ENCODE measurements at places on chromosomes 1 and 21.

DNA sequence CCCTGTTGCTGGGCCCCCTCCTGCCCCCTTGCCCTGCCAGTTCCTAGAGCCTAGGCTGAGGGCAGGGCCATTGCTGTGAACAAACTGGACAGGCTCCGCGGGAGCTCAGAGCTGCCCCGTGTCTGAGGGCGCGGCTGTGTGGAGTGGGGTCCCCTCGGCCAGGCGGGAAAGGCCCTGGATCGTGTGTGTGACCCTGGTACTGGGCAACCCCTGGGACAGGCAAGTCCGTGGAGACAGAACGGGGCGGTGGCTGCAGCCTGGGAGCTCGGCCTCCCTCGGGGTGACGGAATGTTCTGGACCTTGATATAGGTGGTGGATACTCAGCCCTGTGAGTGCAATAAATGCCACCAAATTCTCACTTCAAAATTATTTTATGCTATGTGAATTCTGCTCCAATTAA is 27.7 kb upstream of the C1orf159 start:
- no peak for DNase-seq

DNA sequence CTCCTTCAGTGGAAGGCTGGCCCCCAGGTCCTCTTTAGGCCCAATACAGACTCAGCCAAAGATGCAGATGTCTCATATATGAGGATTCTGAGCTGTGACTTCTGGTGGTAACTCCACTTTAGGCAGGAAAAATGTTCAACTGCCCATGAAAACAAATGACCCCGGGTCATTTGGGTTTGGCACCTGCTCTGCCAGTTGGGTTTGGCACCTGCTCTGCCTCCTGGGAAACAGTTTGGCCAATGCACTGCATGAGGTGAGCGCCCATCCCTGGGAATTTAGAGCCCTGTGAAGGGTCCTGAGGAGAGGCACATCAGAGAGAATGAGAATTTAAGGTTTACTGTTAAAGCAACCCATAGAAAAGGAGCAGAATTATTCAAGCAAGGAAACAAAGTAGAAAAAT is 45.3 kb downstream of the B3GALT5 start:
- DNase-seq = no peak

DNA sequence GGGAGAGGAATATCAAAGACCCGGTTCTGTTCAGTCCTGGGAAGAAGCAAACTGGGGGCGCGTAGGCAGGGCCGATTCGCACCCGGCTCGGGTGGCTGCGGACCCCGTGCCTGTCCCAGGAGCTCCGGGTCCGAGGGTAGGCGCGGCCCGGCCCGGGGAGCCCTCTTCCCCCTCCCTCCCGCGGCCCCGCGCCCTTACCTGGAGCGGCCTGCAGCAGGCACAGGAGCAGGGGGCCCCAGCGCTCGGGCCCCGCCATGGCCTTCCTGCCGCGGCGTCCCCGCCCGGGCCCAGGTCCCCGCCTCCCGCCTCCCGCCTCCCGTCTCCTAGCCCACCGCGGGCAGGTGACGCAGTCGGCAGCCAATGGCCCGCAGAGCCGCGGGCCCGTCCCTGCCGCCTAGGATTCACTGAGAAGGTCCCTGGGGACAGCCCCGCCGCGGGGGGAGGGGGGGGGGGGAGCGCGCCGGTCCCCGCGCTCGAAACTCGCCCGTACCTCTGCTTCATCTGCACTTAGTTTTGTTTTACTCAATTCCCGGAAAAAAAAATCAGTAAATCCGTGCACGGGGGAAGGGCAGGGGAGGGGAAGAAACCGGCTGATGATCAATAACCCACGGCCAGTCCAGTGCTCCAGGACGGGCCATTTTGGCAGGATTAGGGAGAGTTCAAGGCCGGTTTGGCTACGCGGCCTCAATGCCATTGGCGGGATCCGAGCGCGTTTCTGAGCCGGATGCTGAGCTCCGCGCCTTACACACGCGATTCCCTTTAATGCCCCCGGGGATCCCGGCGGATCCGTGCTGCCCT is at the start of gene IFNLR1:
Gene IFNLR1, minus strand, starts transcription at position 297 of the 798 bp plus-strand sequence. Its CDS starts 41 bp downstream, at position 256.
- peak; percentile 92 for DNase-seq

- DNase-seq = no peak
Measured at GRCh38 chr1:175373786-175374623, 181.4 kb upstream of the KIAA0040 start.

DNA sequence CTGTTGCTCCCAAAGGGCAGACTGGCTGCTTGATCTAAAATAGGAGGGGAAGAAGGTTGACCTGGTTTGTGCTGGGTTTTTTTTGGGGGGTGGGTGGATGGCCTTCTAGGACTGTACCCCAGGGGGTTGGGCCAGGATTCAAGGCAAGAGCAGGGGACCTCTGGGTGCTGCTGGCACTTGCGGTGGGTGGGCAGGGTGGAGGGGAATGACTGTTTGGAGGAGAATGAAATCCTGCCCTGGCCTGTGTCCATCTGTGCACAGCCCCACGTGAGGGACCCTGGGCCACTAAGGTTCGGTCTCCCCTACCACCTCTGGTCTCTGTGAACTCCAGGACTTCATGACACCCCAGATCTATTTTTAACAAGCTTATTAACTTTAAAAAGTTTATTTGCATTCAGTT is 414.2 kb downstream of the PTPRU start:
- DNase-seq = no peak

- DNase-seq = no peak
Measured at GRCh38 chr1:87647430-87648177, 318.9 kb downstream of the LMO4 start.

GRCh38 chr1:165562571-165562970 is 18.8 kb downstream of the LRRC52 start:
- DNase-seq = no peak

- DNase-seq = no peak
Measured at GRCh38 chr1:198850196-198850595, 211.4 kb downstream of the PTPRC start.

GRCh38 chr1:34474566-34474965 is 280.3 kb upstream of the GJB5 start:
- no peak for DNase-seq

DNA sequence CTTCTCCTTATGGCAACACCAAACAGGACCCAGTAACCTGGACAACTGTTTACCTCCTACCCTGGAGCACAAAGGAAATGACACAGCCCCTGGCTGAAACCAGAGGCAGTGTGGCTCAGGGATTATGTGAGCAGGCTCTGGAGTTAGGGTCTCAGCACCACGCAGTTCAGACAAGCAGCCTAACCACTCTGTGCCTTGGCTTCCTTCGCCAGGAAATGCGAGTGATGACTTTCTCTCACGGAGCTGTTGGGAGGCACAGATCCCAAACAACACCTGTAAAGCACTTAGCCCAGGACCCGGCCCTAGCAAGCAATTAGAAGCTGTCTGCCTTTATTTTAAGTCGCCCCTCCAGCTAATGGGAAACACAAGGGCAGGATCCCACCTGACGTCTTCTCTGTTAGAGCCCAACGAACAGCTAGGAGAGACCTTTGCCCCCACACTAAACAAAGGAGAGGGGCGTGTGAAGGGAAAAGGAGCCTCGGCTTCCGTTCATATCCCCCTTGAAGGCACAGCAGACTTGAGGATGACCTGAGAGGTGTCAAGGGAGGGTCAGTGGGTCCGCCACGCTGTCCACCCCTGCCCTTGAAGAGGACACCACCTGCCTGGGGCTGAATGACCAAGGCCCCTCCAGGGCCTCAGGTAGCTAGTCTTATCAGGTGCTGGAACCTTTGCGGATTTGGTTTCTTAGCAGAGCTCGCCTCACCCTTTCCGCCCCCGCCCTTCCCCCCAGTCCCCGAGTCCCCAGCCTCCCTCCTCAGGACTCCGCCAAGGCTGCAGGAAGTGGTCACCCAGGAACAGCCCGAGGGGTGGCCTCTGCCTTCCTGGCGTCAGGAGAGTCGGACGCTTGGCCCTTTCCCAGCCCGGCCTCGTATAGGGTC is 860 bp downstream of the TMEM63A start:
- peak; percentile 71 for DNase-seq

- DNase-seq = peak; percentile 77
Measured at GRCh38 chr1:203667616-203668015, 41.0 kb downstream of the ATP2B4 start.

GRCh38 chr1:234851450-234852438 is 241.8 kb upstream of the IRF2BP2 start:
- DNase-seq = peak; percentile 52

DNA sequence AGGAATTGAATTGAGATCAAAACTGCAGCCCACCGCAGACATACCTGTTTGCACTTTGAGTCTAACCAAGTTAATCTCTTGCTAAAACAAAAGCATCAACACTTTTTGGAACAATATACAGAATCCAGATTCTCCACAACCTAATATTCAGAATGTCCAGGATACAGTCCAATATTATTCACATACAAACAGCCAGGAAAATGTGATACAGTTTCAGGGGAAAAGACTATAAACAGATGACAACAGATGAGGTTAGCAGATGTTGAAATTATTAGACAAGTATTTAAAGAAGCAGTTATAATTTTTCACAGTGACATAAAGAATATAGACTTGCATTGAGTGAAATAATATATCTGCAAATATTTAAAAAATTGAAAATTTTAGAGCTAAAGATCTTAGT is 678.1 kb upstream of the CXADR start:
- no peak for DNase-seq

GRCh38 chr21:14877581-14878228 is 187.1 kb downstream of the NRIP1 start:
- DNase-seq = peak; percentile 58

GRCh38 chr1:48062353-48062752 is 65.2 kb upstream of the TRABD2B start:
- DNase-seq = no peak

- DNase-seq = peak; percentile 72
Measured at GRCh38 chr1:201254625-201255478, 28.5 kb upstream of the PKP1 start.

DNA sequence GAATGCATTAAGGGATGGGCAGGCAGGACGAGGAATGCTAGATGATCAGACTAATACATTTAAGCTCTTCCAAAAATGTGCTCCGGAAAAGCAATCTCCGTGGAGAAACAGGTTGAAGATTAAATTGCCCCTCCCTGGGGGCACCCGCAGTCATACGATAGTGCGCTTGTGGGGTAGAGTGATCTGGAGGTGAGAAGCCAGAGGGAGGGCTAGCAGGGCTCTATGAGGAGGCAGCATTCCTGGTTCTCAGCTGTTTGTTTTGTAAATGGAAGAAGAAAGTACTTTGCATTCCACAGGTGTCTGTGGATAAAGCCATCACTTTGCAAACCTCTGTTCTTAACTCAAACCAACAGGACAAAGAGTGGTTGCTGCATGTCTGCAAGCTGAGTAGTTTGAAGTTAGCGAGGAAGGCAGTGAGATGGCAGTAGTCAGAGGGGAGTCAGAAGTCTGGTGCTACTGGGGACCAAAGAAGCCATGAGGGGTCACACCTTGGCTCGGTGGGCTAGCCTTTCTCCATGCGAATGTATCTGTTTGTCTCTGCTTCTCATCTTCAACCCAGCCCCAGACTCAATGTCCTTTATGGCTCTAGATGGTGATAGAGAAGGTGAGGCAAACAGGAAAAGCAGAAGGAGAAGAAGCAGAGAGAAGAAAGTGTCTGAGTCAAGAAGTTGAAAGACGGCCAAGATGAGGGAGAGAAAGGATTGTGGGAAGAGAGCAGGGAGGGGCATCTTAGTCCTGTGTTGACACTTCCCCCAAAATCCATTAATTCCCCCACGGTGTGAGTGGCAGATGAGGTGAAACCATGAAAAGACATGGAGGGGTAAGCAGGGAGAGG is 65.2 kb upstream of the GJA8 start:
- no peak for DNase-seq

- no peak for DNase-seq
Measured at GRCh38 chr1:47792779-47793178, 204.4 kb downstream of the TRABD2B start.

GRCh38 chr1:17586172-17586964 is 46.9 kb downstream of the ARHGEF10L start:
- no peak for DNase-seq

DNA sequence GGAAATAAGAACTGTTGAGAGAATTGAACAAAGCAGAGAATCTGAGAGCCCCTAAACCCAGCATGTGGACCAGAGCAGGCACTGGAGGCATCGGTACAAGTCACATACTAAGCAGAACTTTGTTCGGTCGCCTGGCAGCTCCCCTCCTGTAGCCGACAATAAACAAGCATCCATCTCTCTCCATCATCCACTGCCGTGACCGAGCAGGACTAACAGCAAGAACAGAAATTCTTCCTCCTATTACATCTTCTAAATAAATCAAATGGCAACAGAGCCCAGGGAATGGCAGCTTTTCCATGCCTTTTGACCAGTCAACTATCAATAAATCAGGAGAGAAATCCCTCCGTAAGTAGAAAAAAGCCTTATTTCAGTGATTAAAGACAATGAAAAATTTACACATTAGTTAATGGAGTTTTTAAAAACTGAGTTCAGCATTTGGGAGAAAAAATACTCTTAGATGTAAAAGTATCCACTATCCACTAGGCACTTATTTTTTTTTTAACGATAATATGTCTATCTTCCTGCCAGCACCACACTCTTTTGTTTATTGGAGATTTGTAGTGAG is 36.5 kb downstream of the PTPN14 start:
- no peak for DNase-seq

GRCh38 chr21:42037943-42038342 is 27.8 kb upstream of the ZBTB21 start:
- DNase-seq = no peak

DNA sequence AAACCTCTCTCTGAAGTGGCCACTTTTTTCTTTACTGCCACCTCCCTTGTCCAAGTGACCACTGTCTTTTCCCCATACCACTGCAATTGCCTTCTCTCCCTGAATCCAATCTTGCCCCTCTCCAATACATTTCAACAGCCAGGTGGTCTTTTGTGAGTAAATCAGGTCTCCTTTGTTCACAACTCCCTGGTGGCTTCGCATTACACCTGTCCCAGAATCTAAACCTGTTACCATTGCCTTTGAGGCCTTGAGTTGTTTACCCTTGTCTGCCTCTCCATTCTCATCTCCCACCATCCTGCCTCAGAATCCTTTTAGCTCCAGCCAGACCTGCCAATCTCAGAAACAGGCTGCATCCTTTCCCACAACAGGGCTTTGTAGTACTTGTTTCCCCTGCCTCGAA is 21.8 kb upstream of the DYNLT5 start:
- no peak for DNase-seq

DNA sequence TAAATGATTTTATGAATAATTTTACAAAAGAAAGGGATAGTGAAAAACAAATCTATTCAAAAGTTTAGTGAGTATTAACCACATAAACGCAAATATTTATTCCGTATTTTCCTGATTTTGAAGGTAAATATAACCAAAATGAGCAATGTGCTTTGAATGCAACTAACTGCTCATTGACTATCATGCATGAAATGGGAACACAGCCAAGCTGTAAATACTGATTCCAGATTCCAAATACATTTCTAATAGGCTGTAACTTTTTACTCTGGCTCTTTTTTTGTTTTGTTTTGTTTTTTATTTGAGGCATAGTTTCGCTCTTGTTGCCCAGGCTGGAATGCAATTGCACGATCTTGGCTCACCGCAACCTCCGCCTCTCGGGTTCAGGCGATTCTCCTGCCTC is 41.8 kb downstream of the SELENOF start:
- peak; percentile 14 for DNase-seq

GRCh38 chr1:161177936-161178244 is 583 bp upstream of the B4GALT3 start:
- no peak for DNase-seq
